ENCODE measurements at places on chromosomes 4 and X.

GRCh38 chr4:140937866-140938265, 181.7 kb upstream of the TBC1D9 start:
- no peak for DNase-seq

- DNase-seq = no peak
Observed at GRCh38 chrX:46531442-46531841, 13.8 kb downstream of the ZNF674 start.

DNA sequence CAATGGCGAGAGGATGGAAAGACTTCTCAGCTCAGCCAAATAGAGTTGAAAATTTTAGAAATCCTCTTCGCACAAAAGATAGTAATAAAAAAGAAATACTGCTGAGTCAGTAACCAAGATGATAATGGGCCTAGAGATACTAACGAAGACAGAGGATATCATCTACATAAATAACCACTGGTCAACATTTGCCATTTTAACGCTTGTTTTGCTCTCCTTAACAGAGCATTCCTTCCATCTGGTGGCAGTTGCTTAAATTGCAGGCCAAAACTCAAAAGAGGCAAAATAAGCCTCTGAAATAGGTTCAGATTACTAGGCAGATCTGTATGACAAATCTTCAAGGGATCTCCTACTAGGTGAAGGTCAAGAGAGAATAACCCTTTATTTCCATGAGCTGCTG, 51.7 kb upstream of the MCF2 start:
- no peak for DNase-seq

DNA sequence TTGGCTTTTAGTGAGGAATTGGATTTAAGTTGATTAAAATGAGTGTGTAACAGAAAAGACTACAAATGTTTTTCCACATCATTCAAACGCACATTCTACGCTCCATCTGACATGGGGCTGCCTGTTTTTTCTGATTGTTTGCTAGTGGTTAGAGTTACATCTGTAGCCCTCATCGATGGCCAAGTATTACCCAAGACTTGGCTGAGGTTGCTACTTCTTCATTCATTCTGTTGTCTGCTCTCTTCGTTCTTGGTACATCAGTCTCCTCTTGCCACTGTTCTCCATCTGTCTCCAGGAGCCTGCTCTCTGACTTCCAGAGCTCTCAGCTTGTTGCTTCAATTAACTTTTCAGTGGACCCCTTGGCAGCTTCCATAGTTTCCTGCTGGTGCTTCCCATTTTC, 1844.6 kb upstream of the TENM3 start:
- no peak for DNase-seq

GRCh38 chr4:33064238-33064637, 2344.1 kb downstream of the PCDH7 start:
- no peak for DNase-seq

DNA sequence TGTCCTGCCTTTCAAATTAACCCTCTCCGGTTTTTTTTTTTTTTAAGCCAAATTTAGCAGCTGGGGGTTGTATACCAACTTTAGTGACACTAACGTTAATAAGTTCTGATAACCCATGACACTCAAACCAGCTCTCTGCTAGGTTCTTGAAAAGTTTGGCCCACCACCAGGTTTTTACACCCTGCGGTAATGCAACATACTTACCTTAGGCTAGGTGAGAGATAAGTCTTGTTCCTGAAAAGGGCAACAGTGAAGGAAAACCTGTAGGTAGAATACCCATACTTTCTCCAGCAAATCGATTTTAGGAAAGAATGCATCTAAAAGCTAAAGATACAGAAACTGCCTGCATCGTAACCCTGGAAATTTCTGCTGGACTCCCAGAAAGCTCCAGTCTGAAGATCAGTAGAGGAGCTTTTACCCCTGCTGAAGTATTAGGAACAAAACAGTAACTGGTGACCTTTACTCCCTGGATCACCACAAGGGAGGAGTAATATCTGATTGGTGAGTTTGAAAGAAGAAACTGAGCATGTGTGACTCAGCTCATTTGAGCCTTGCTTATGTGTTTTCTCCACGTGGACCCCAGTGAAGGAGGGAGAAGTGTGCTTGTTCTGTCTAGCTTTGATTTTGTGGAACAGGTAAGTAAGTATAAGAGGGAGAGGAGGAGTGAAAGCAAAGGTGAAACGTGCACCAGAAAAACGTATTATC, 34.4 kb upstream of the COX18 start:
- DNase-seq = no peak

DNA sequence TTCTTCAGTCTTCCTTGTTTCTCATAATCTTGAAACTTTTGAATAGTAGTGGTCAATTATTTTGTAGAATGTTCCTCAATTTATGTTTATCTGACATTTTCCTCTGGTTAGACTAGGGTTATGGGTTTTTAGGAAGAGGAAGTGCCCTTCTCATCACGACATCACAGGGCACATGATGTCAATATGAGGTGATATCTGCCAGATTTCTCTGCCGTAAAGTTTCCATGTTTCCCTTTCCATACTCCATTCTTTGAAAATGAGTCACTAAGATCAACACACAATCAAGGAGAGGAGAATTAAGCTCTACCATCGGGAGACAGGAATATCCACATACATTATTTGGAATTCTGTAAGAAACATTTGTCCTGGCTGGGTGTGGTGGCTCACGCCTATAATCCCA, 28.4 kb downstream of the RP2 start:
- DNase-seq = no peak

DNA sequence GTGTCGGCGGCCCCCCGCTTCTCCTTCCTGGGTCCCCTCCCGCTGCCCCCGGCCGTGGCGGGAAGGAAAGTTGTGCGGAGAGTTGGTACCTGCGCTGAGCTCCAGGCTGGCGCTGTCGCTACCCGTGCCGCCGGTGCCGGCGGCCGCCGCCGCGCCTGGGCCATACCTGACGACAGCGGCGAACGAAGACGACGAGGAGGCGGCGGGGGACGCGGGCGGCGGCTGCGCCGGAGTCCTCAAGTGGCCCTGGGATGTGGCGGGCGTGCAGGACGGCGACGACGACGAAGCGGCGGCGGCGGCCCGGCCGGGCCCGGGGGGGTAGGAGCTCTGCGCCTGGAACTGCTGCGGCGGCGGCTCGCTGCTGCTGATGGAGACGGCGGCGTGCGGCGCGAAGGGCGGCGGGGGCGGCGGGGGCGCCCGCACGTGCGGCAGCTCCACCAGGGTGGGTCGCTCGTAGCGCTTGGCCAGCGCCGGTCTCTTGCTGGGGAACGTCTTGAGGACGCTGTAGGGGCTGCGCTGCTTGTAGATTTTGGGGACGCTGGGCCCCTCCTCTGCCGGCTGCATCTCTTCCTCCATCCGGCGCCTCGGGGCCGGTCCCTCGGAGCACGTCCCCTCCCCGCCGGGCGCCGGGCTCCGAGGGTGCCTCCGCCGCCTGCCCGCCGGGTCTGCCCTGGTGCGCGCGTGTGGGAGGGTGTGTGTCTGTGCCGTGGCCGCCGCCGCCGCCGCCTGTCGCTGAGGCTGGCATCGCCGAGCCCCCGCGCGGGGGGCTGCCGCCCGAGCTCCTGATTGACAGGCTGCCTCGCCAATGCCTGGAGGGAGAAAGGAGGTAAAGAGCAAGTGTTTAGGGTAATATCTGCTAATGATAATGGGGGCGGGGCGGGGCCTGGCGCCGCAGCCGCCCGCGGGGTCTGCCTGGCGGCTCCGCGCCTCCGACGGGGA, 618 bp downstream of the BEND4 start:
- DNase-seq = no peak

- DNase-seq = no peak
Observed at GRCh38 chr4:174699654-174700053, 129.4 kb downstream of the GLRA3 start.

DNA sequence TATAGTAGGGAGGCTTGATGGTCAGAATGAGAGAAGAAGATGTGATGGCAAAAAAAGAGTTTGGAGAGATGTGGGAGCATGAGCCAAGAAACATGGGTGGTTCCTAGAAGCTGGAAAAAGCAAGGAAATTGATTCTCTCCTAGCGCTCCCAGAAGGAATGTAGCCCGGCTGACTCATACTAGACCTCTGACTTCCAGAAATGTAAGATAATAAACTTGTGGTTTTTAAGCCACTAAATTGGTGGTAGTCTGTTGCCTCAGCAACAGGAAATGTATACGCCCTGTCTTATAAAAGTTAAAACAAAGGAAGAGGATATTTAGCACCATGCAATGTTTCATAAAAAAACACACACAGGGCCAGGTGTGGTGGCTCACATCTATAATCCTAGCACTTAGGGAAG, 182.7 kb upstream of the PCDH7 start:
- DNase-seq = no peak

GRCh38 chrX:134373736-134374135, 86.2 kb upstream of the HPRT1 start:
- no peak for DNase-seq

- no peak for DNase-seq
Observed at GRCh38 chrX:118688935-118689334, 38.5 kb upstream of the IL13RA1 start.

DNA sequence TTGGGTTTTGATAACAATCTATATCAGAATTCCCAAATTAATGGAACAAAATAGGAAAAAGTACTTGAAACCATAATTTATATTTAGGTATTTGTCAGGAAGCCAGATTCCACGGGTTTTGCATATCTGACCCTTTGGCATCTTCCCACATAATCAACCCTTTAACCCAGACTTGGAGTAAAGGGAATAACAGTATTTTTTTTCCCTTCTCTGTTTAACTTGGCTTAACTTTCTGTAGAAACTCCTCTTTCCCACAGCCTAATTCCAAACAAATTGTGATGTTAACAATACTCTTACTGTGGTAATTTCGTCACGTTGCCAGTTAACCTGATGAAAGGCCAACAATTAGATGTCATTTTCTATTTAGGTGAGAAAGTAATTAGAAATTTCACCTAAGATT, 49.4 kb upstream of the GUCY1A1 start:
- DNase-seq = no peak

DNA sequence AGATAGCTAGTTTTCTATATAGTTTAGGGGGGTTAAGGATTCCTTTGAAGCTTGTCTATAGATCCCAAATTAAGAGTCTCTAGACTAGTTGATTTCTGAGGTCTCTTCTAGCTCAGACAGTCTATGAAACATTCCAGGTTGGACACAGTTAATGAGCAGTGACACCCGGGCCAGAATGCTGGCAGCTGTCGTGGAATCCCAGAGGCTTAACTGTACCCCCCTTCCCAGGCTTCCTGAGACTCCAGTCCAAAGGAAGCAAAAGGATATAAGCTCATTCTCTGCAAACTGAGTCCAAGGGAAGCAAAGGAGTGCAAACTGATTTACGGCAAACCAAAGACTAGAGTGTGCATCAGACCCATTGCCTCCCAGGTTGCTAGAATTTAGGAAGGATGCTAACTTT, 62.9 kb downstream of the DCX start:
- no peak for DNase-seq

GRCh38 chr4:107725281-107725859, 5.3 kb upstream of the PAPSS1 start:
- DNase-seq = no peak

Measured in hippocampal formation (tissue), 2 donors.